Stimulated activated CD4-positive, alpha-beta T cell treated with anti-CD3 and anti-CD28 coated beads, Interleukin-15, amount 100 ng/mL, for 24 hours (primary cell): ENCODE measurements at places on chromosomes 2 and 18.
A peak's percentile ranks its signal among the peaks of the same experiment; 100 is the strongest.

DNA sequence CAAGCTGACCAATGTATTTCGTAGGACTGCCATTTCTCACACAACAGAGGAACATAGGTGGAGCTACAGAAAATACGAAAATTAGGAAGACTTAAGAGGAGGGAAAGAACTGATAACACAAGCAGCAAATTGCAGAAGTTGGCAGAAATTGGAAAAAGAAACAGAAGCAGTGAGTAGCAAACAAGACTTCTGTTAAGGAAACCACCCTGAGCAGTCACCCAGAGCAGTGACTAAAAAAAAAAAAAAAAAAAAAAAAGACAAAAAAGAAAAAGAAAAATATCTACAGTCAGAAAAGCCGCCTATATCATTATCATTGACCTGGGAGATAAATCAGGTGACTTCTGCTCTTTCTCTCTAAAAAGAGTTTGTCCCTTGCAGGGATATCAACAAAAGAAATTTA is 21.4 kb downstream of the STK17B start:
- no peak for DNase-seq

DNA sequence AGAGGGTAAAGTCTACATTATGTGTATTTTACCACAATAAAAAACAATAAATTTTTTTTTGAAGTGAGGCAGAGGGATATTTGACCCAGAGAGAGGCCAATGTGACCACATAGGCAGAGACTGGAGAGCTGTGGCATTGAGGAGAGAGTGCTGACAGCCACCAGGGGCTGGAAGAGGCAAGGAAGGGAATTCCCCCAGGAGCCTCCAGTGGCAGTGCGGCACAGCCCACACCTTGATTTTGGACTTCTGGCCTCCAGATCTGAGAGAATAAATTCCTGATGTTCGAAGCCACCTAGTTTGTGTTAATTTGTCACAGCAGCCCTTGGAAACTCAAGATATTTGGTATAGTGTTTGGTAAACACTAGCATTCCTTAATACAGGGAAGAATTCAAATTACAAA is 22.7 kb downstream of the ANKRD29 start:
- DNase-seq: no peak

DNA sequence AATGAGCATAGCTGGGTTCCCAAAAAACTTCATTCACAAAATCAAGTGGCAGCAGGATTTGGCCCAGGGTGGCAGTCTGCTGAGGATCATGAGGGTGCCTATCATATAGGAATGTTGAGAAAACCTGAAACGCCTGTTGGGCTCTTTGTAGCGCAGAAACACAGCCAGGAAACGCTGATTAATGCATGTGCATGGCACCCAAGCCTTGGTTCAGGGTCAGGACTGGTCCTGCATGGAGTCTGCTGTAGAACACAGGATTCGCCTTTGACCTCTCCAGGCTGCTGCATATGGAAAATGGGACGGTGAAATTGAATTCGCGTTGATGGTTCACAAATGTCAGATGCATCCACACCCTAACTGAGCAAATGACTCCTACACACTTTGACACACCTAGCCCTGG is 227.9 kb upstream of the COPS8 start:
- no peak for DNase-seq

DNA sequence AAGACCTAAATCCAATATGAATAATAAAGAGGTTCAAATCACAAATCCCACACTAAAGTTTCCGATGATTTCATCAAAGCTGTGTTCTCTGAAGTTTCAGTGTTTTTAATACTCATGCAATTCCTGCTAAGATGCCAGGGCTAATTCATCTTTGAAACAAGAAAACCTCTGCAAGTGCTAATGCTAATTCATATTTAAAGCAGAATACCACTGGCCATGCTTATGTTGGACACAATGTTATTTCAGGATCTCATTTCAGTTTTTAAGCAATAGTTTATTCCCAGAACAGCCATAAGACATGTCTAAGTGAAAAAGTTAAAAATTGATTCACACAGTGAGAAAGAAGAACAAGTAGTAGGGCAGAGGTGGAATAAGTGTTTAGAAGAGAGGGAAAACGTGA is 62.8 kb downstream of the GRB14 start:
- DNase-seq: no peak

DNA sequence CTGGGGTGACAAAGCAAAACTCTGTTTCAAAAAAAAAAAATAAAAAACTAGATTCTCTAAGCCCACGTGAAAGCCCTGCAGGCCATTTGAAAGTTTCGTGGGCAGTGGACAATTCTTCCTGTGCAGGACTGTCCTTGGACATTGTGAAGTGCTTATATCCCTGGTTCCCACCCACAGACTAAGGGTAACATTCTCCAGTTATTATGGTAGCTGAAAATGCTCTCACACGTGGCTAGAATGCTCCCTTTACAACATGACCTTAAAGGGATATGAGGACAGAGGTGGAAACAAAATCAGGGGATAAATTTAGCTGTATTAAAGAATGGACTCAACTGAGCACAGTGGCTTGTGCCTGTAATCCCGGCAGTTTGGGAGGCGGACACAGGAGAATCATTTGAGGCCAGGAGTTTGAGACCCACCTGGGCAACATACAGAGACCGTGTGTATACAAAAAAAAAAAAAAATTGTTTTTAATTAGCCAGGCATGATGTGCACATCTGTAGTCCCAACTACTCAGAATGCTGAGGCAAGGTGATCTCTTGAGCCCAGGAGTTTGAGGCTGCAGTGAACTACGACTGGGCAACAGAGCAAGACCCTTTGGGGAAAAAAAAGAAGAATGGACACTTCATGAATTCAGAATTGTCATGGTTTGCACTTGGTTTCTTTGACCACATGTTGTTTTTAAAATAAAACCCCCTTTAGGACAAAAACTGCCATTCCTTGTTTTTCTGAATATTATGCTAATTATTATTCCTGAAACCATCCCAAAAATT is 167.9 kb downstream of the MGAT5 start:
- no peak for DNase-seq

DNA sequence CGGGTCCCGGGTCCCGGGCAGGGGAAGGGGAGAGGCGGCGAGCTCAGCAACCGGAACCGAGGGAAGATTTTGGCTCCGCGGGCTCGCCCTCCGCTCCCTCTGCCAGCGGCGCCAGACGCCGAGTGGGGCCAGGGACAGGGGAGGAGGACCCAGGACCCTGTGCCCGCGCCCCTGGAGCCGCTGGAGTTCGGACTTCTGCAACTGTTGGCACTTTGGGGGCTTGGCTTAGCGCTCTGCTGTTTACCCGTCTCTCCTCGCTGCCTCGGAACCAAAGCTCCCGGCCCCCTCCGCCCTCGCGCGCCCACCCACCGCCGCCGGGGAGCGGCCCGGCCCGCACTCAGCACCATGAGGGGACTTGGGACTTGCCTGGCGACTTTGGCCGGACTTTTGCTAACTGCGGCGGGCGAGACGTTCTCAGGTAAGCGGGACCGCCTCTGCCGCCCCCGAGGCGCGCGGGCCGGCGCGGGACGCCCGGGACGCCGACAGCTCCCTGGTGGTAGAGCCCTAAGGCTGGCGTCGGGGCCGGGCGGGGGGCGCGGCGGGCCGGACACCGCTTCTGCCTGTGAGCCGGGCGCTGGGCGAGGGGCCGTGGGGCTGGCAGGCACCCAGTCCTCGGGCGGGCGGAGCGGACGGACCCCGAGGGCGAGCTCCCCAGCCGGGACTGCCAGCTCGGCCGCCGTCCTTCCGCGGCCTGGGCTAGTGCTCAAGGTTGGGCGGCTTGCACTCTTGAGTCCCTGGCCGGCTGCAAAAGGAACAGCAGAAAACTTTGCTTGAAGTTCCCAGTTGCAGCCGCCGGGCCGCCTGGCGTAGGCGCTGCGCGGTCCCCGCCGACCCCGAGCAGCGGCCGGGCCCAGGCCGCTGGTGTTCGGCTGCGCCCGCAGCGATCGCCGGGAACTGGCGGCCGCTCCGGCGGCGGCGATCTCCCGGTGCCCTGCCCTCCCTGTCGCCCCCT is 634 bp downstream of the PTPRM start:
- peak; percentile 27 for DNase-seq

GRCh38 chr18:33307520-33307919 is 133.0 kb downstream of the CCDC178 start:
- DNase-seq: no peak

DNA sequence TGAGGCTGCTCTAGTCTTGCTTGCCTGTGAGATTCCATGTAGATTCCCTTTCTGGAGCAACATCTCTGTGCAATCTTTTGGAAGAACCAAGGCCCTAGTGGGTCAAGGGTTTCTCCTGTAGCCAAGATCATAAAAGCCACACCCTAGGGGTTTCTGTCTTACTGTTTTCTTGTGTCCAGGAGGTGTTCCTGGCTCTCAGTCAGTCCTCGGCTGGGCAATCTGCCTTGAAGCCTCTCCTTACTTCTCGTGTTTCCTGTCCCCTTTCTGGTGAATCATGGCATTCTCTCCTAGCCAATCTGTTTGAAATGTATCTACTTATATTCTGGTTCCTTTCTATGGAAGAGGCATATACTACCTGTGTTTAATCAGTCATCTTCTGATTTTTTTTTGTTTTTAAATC is 484.8 kb upstream of the UBE2E3 start:
- no peak for DNase-seq
